Fibroblast of skin of left biceps (primary cell): ENCODE measurements at places on chromosomes 13 and 19.

- DNase-seq = peak; percentile 39
These were observed 11.3 kb downstream of the EPS8L1 start for GRCh38 chr19:55086730-55087541.

DNA sequence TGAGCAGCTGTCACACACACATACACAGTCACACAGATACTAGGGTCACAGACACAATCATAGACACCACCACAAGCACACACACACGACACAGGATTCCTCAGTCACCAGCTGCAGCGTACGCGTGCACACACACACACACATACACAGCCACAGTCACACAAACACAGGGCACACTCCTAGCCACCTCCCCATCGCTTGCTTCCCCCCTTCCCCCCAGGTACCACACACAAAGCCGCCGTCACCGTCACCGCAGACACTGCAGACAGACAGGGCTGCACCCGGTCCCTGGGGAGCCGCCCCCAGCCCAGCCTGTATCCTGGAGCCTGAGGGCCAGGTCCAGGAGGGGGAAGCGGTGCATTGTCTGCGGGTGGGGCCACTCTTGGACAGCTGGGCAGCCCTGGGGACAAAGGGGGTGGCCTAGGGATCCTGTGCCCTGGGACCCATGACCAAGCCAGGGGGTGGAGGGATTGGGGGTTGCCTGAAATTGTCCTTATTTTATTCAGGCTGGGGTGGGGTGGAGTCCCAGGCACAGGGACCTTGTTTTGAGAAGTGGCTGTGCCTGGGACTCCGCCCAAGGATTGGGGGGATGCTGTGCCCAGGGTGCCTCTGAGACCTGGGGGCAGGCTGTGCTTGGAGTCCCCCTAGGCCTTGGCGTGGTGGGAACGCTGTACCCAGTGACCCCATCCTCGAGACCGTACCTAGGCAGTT, 957 bp downstream of the NUMBL start:
- no peak for DNase-seq

DNA sequence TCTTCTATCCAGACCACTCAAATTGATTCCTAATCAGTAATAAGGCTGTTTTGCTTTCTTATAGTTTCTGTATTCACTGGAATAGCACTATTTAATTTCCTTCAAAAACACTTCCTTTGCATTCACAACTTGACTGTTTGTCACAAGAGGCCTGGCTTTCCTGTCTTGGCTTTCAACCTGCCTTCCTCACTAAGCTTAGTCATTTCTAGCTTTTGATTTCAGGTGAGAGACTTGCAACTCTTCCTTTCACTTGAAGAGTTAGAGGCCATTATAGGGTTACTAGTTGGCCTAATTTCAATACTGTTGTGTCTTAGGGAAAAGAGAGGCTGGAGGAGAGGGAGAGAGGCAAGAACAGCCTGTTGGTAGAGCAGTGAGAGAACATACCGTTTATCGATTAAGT, 47.0 kb downstream of the SACS start:
- no peak for DNase-seq

GRCh38 chr13:96397807-96398206, 307.9 kb downstream of the HS6ST3 start:
- DNase-seq = no peak

- DNase-seq = no peak
These were observed 51.3 kb upstream of the LSM14A start for GRCh38 chr19:34120846-34121639.

DNA sequence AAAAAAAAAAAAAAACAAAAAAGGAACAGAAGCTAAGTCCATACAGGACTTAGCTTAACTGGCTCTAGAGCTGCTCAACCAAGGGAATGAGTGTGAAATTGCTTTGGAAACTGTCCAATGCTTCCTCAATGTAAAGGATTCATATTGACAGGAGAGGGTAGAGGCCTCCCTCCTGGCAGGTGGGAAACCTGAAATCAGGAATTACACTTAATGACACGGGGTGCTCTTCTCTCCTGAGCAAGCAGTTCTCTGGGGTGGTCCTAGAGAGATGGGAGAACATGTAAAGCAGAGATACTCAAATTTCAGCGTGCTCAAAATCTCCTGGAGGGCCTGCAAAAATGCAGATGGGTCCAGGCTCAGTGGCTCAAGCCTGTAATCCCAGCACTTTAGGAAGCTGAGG, 3.6 kb upstream of the MAG start:
- no peak for DNase-seq

GRCh38 chr13:111095031-111095840, 19.9 kb upstream of the ARHGEF7 start:
- DNase-seq = no peak

GRCh38 chr13:48110931-48111721, 16.2 kb upstream of the MED4 start:
- no peak for DNase-seq

DNA sequence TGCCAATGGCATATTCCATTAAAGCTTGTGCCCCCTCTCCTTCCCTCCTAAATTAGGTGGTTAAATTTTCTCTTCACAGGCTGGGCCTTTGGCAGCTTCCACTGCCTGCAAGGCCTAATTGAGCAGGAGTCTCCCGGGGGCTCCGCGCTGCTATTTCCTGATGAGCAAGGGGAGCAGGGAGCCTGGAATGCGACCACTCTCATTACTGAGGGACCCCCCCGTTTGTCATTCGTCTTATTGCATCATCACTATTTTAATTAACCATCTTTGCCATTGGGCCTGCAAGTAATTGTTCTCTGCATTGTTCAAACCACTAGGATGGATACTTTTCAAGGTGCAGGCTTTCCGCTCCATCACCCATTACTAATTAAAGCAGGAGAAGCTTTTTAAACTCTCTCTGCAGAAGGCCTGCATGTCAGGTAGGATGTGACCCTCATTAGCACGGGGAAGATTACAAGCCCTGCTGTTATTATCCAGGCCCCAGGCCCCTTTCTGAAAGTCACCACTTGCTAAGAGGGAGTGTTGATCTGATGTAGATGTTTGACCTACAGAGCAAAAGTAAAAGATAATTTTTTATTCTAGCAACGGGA, 142.3 kb downstream of the OXGR1 start:
- no peak for DNase-seq

DNA sequence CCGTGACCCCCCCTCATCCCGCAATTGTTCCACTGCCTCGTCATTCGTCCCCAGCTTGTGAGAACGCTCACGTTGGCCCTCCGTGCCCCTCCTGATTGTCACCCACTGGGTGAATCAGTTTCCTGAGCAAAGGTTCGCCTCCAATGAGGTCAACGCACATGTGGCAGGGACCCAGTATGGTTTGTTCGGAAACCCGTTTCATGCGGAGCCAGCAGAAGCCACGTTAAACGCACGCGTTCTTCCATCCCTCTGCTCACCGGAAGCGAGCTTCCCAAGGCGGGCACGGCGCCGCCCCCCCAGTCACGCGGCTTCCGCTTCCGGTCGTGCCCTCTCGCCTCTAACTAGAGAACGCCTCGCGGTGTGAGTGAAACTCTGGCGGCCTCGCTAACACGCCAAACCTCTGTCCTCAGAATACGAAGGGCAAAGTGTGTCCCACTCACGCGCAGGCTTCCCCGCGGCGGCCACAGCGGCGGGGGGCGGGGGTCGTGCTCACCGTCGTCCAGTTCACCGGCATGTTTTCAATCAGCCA, 18.0 kb upstream of the CFAP97D2 start:
- DNase-seq = no peak

DNA sequence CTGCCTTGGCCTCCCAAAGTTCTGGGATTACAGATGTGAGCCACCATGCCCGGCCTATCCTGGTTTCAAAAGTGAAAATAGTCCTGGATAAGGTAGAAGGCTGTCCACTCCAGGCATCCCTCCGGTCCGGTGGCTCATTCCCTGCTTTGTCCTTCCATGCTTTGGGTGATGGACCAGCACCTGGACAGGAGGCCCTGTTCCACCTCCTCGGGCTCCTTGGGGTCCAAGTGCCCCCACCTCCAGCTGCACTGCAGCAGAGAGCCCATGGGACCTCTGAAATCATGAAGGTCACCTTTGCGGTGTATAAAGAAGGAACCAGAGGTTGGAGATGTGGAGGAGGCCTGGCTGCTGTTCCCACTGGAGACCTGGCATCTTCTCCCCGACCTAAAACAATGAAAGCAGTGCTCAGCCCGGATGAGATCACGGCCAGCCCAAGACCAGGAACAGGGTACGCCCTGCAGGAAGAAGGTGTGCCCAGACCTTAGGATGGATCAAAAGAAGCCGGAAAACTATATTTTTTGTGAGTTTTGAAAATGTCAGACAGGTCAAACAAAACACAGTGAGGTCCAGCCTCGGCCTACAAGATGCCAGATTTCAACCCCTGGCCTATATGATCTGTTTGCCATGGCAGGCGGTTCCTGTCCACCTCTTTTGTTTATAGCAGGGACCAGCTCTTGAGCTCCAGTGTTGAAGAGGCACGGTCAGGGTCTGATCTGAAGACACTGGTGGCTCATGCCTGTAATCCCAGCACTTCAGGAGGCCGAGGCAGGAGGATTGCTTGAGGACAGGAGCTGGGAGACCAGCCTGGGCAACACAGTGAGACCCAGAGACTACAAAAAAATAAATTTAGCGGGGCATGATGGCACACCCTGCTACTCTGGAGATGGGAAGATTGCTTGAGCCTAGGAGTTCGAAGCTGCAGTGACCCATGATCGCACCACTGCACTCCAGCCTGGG, 5.8 kb downstream of the LSR start:
- DNase-seq = no peak

GRCh38 chr13:64909184-64909583, 2321.0 kb downstream of the PCDH9 start:
- no peak for DNase-seq

DNA sequence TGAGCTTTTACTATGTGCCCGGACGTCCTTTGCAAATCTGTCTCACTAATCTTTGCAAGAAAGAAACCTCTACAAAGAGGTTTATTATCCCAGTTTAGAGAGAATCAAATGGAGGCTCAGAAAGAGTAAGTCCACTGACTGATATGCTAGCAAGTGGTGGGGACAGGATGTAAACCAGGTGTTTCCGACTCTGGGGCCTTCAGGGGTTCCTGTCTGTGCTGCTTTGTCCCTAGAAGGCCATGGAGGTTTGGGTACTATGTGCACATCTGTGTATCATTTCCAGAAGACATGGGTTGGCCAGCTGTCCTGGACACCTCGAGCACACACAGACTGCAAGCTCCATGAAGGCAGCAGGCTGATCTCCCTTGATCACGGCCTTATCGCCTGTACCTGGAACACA, 1.2 kb upstream of the KPTN start:
- no peak for DNase-seq

- no peak for DNase-seq
These were observed 20.1 kb downstream of the SH3GL1 start for GRCh38 chr19:4380254-4380727.

DNA sequence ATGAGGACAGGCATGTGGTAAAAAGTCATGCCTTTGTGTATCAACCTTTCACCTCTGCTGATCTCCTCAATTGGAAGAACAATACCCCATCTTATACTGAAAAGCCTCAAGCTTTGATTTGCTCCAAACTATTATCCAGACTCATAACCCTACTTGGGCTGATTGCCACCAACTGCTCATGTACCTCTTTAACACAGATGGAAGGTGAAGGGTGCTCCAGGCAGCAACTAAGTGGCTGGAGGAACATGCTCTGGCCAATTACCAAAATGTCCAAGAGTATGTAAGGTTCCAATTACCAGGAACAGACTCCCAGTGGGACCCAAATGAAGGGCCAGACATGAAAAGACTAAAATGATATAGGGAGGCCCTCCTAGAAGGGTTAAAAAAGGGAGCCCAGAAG, 78.3 kb downstream of the ZNF486 start:
- no peak for DNase-seq

DNA sequence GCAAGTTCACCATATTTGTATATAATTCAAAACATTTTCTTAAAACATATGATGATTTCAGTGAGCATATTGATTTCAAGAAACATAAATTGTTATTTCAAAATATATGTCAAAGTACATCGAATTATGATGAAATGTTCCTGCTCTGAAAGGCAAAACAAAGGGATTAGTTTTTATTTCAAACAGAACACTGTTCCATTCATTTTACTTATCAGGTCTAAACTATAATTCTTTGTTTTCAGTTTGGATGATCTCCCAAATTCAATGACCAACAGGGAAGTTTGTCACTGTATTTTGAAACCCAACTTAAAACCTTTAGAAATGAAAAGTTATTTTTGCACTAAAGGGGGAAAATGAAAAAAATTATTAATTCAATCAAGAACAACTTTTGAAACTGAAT, 610.2 kb downstream of the SLITRK1 start:
- DNase-seq = no peak

- no peak for DNase-seq
These were observed 14.6 kb downstream of the XRCC1 start for GRCh38 chr19:43560687-43561086.

DNA sequence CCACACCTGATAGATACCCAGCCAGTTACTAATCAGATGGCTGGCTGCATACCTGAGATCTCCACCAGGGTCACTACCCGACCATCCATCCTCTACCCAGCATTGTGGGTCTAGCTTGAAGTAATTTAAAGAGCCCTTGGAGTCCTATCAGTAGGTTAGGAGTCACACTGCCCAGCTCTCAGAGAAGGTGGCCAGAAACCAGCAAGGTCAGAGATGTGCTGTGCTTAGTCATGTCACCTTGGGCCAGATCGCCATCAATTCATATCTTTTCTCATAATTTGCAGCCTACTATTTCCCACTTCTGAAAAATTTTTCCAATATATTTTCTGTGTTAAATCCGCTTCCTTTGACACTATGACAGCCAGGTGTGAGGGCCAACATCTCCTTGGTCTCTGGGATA, 13.9 kb downstream of the SAMD4B start:
- no peak for DNase-seq

GRCh38 chr19:41238244-41238643, 19.2 kb downstream of the AXL start:
- DNase-seq = no peak

DNA sequence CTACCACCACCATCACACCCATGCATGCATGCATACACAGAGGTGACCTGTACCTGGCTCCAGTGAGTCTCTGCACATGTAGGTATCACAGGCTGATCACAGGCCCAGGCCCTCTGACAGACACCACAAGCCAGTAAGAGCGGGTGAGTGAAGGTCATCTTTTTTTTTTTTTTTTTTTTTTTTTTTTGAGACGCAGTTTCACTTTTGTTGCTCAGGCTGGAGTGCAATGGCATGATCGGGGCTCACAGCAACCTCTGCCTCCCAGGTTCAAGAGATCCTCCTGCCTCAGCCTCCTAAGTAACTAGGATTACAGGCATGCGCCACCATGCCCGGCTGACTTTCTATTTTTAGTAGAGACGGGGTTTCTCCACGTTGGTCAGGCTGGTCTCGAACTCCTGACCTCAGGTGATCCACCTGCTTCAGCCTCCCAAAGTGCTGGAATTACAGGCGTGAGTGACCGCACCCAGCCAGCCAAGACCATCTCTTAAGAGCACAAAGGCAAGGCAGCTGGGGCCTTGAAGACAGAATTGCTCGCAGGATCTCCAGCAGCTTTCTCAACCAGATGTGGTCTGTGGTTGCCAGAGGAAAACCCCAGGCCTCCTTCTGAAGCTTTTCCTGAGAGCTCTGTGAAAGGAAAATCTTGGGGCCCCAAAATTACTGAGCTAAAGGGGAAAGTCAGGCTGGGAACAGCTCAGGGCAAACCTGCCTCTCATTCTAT, 3.2 kb upstream of the NKG7 start:
- no peak for DNase-seq

DNA sequence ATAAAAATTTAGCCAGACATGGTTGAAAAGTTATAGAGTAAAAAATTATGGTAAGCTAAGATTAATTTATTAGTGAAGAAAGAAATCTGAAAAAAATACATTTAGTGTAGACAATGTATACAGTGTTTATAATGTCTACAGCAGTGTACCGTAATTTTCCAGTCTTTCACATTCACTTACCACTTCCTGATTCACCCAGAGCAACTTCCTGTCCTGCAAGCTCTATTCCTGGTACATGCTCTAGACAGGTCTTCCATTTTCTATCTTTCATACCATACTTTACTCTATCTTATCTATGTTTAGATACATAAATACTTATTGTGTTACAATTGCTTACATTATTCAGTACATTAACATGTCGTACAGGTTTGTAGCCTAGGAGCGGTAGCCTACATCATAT, 1387.8 kb upstream of the ATXN8OS start:
- DNase-seq = no peak
